ENCODE measurements at places on chromosomes 7 and 10.
A peak's percentile ranks its signal among the peaks of the same experiment; 100 is the strongest.

DNA sequence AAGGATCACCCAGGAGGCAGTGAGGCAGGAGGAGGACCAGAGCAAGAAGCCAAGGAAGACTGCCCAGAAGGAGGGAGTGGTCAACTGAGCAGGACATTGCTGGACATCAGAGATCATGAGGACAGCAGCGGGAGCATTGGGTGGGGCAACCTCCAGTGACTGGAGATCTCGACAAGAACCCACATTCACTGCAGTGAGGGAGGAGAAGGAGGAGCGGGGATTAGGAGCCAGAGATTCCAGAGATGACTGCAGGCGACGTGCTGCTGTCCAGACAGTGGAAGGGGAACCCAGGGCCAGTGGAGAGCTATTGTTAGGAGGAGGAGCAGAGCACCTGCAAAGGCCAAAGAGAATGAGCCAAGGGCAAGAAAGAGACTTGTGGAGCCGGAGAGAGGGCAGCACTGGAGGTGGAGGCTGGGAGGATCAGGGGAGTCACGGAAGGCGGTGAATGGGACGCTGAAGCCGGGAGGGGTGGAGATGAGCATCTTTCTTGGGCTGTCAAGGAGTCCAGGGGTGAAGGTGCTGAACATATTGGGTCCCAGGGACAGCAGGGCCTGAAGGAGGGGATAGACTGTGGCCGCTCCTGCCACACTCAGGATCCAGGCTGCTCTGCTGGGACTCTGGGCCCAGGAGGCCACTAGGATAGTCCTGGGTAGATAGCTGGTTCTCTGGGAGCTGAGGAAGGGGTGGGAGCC is 140.1 kb upstream of the UNC5B start:
- DNase-seq: no peak

DNA sequence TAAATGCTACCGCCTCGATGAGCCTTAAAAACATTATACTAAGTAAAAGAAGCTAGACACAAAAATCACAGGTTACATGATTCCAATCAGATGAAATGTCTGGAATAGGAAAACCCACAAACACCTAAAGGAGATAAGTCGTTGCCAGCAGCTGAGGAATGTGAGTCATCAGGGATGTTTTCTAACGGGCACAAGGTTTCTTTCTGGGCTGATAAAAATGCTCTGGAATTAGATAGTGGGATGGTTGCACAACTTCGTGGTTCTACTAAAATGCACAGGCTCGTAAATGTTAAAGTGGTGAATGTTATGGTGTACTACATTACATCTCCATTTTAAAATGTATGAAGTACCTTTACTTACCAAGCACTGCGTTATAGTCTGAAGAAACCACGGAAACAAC is 9.7 kb downstream of the ABLIM1 start:
- no peak for DNase-seq

- no peak for DNase-seq
Observed at GRCh38 chr10:70974920-70975319, 86.6 kb upstream of the PCBD1 start.

- DNase-seq: no peak
Observed at GRCh38 chr10:61124756-61125530, 181.0 kb upstream of the RHOBTB1 start.

DNA sequence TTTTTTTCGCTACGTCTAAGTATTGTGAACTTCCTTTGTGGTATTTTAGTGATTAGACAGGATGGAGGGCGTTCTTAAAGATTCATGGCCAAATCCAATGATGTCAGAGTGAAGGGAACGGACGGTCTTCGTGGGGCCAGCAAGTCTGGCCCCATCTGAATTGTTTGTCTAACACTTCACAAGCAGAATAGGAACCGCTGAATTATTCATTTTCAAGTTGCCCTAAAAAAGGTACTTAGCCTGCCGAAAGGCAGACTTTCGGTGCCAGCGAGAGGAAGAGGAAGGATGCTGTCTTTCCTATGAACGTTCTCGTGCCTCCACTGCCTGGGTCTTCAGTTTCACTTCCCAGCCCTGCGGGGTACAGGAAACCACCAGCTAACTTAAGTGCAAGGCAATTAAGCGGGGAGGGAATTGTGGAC is 145.7 kb upstream of the SH2B2 start:
- DNase-seq: no peak

DNA sequence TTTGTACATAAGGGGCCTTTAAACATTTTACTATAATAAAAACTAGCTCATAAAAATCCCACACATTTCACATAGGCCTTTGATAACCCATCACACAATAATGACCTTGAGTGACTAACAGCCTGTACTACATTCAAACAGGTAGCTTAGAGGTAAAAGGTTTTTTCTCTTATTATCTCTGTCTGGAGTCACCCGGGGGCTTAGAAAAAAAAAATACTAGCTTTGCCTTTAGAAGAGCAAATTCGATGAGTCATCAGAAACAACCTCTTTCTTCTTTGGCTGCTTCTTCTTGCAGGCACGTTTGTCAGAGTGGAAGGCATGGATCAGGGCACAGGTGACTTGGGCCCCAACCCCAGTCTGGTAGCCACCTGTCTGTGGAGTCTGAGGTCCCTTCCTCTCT is 43.4 kb upstream of the ADO start:
- DNase-seq: no peak

DNA sequence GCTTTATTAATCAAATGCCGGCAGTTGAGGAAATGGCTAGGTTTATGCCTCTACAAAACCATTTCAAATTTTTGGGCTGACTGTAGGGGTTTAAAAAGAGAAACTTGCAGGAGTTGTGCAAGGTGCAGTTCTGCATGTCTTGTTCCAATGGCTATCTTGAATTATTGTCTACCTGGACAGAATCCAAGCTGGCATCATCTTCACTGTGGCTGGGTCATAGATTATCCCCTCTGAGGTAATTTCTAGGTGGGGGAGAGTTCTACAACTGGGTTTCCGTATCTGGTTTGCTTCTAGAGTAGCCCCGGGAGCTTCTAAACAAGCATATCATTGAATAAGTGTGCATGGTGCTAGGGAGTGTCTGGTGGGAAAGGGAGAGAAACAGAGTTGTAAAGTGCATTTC is 16.9 kb downstream of the BET1 start:
- no peak for DNase-seq

- peak; percentile 63 for DNase-seq
Observed at GRCh38 chr7:123824754-123825067, 20.3 kb upstream of the HYAL4 start.

GRCh38 chr10:124075231-124075955 is 18.0 kb downstream of the CHST15 start:
- DNase-seq: no peak

- DNase-seq: no peak
Observed at GRCh38 chr10:72552857-72553256, 73.0 kb downstream of the MICU1 start.

- DNase-seq: no peak
Observed at GRCh38 chr7:120097774-120098173, 175.2 kb upstream of the KCND2 start.

GRCh38 chr7:103474956-103475355 is 28.9 kb upstream of the SLC26A5 start:
- DNase-seq: no peak

DNA sequence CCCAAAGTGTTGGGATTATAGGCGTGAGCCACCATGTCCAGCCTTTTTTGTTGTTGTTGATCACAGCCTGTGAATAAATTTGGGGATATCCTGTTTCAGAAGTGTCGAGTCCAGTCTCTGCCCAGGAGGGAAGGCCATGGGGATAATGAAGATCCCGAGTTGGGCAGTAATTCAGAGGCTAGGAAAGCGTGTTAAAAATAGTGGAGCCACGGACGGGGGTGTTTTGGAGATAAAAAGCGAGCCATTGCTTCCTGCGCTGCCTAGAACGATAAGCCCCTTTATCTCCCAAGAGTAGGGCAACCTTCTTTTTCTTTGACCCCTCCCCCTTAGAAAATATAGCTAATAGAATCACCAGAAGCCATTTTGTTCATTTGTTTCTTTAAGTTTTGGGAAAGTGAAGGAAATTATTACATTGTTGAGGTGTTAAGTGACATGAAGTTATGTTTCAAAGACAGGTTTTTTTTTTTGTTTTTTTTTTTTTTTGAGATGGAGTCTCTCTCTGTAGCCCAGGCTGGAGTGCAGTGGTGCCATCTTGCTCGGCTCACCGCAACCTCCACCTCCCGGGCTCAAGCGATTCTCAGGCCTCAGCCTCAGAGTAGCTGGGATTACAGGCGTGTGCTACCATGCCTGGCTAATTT is 43.3 kb downstream of the IL15RA start:
- no peak for DNase-seq

GRCh38 chr7:1586126-1586826 is 16.4 kb upstream of the PSMG3 start:
- no peak for DNase-seq

DNA sequence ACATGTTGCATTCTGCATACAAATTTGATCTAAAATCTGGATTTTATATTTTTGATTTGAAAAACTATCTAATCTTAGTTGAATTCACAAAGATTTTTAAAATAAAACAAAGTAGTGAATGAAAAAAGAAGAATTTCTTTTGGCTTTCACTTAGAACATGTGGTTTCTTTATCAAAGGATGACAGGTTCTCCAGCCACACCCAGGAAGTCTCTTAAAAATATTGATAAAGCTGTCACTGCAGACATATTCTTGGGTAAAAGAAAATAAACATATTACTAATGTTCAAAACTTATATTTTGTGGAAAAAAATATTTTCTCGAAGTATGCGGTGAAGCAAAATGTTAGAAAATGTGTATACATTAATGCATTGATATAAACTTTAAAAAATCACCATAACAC is 44.3 kb downstream of the ARL4A start:
- no peak for DNase-seq

- no peak for DNase-seq
Observed at GRCh38 chr7:66707825-66708224, 32.7 kb upstream of the RABGEF1 start.

- DNase-seq: no peak
Observed at GRCh38 chr10:131115801-131116200, 195.7 kb downstream of the TCERG1L start.

- no peak for DNase-seq
Observed at GRCh38 chr7:2393706-2394105, 9.7 kb upstream of the CHST12 start.

- no peak for DNase-seq
Observed at GRCh38 chr7:30200591-30200990, 65.8 kb downstream of the MTURN start.

DNA sequence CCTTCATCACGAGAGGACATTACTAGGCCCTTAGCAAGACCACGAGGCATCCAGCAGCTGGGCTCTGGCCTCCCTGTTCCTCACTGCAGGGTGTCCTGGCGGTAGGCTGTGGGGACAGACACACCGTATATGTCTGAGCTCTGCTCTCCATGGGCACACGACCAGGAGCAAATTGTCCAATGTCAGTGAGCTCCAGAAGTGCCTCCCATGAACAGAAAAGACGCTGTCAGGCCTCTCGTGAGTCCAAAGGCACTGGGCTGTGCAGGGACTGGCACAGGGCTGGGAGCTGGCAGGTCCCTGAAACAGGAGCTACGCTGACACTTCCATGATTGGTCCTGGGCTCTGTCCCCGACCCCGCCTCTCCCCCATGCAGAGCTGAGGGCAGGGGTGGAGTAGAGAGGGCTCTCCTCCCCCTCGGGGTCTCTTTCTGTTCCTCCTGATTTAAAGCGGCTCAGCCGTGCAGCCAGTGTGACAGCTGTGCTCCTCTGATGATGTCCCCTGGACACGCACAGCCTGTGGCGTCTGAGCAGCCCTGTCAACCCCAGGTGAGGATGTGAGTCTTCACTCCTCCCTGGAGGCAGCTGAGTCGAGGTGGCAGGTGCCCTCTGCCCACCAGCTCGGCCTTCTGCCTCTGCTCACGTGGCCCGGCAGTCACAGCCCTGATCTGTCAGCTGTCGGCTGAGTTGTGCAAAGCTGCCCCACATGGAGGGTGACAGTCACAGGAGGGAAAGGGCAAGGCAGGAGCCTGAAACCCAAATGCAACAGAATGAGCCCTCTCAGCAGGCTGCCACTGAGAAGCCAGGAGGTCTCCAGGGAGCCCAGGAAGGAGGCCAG is 13.0 kb downstream of the ANTXRL start:
- DNase-seq: no peak

- DNase-seq: no peak
Observed at GRCh38 chr7:100588438-100588837, 2.3 kb downstream of the FBXO24 start.

DNA sequence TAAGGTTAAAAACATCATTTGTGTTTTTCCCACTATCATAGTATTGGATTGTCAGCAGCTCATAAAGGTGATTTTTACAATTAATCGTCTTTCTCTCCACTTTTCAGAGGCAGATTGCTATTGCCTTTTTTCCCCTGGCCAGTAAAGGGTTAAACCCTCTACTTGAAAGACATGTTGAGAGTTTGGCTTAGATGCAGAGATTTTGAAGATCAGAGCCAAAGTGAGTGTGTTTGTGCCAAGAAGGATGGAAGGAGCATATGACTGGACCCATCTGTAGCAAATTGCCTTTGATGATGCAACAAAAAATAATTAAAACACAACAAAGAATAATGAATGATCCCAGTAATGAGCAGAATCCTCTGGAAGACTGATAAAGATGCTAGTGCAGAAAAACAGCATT is 373.1 kb downstream of the MALRD1 start:
- no peak for DNase-seq

DNA sequence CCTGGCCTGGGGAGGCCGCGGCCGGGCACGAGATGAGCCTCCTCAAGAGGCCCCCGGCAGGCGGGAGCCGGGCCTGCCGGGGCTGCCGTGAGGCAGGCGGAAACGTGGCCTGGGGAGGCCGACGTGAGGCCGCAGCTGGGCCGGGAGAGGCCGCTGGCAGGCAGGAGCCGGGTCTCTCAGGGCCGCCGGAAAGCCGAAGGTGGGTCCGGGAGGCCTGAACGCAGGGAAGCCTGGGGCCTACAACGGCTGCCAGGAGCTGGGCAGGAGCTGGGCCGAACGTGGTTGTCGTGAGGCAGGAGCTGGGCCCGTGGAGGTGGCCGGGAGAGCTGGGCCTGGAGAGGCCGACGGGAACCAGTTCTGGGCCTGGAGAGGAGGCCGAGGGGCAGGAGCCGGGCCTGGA is 171.9 kb downstream of the TPST1 start:
- DNase-seq: no peak

- DNase-seq: no peak
Observed at GRCh38 chr10:650441-650851, 39.0 kb downstream of the DIP2C start.

GRCh38 chr10:110461530-110461929 is 36.2 kb upstream of the DUSP5 start:
- DNase-seq: no peak

DNA sequence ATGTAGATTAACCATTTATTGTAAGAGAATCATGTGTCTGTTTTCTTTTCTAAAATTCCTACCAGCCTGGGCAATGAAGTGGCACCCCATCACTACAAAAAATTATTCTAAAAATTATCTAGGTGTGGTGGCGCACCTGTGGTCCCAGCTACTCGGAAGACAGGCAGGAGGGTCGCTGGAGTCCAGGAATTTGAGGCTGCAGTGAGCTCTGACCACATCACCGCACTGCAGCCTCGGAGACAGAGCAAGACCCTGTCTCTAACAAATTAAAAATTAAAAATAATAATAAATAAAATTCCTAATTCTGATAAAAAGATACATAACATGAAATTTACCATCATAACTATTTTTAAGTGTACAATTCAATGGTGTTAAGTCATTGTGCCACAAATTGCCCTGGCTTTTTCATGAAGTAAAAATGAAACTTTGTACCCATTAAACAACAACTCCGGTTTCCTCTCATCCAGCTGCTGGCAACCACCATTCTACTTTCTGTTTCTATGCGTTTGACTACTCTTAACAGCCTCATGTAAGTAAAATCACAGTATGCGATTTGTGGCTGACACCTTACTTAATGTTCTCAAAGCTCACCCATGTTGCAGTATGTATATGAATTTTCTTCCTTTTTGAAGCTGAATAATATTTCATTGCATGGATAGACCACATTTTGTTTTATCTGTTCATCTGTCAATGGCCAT is 20.6 kb upstream of the USP6NL start:
- no peak for DNase-seq

- DNase-seq: no peak
Observed at GRCh38 chr10:47054974-47055373, 143.7 kb downstream of the PTPN20 start.

Measured in NCI-H748 treated with DMSO at 0.1 percent for 48 hours (cell line).